ENCODE measurements at places on chromosomes 2 and 18.

- no peak for DNase-seq
These were observed 272.3 kb upstream of the COL3A1 start for GRCh38 chr2:188701836-188702235.

DNA sequence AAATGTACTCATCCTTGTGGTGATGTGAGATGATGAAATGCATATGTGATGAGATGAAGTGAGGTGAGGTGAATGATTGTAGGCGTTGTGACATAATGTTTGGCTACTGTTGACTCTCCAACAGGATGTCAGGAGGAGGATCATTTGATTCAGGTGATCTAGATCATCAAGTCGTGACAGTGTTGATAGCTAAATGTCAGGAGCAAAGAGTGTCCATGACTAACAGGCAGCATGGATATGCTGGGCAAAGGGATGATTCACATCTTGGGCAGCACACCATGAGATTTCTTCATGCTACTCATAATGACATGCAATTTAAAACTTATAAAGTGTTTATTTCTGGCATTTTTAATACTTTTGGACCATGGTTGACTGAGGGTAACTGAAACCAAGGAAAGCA is 40.2 kb upstream of the UBXN4 start:
- no peak for DNase-seq

- no peak for DNase-seq
These were observed 39.6 kb upstream of the SERPINE2 start for GRCh38 chr2:224078656-224079055.

DNA sequence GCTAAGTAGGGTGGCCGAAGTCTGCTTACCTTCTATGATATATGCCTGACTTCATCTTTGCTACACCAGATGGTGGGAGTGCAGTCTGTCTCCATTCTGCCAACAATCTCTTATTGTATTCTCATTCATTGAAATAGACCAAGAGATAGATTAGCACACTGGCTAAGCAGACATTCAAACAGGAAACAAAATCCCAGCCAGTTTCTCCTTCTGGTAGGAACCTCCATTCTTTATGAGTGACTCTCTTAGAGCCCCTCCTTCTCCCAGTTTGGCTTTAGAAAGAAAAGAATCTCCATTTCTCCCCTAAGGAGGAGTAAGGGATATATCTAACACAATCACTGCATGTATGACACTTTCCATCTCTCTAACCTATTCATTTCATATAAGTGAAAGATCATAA is 118.9 kb upstream of the COL5A2 start:
- no peak for DNase-seq

DNA sequence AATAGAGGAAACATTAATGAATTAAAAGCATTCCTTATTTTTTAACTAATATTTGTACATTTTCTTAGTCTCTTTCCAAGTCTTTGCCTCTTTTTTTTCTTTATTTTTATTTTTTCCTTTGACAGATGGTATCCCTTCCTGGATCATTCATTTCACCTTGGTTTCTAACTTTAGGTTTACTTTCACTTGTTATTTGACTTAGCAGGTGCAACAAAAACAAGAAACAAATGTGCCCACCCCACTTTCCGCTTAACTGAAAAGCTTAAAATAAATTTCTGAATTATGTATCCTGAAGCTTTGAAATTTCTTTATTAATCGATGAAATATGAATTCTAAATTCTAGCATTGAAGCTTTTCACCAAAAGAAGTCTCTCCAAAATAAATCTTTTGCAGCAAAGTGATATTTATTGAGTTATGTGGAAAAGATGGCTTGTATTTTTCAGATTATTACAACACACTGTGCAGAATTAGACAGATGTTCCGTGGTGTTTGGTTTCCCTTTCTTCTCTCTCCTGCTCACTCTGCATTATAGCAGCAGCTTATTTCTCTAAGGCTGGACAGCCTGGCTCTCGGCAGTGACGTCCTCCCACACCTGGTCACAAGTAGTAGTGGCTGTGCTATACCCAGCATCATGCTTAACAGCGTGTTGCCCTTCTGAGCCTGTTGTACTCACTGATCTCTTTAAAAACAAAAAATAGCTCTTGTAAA is 99.1 kb upstream of the ZNF397 start:
- no peak for DNase-seq

DNA sequence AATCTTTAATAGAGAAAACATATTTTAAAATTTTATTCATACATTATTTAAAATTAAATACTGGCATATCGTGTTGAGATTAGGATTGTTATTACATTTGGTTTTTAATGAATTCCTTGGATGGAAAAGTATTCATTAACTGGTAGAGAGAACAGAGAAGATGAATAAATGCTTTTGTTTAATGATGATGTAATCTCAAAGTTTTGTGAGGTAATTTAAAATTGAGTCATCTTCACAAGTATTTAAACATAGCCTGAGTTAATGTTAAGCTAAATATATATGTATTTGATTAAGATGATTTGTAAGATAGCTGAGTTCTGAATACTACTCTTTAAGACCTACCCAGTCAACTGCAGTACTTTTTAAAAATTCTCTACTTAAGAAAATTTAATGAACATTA is 713.4 kb upstream of the VRK2 start:
- DNase-seq = no peak

GRCh38 chr2:128979182-128979581 is 660.5 kb upstream of the HS6ST1 start:
- DNase-seq = no peak

DNA sequence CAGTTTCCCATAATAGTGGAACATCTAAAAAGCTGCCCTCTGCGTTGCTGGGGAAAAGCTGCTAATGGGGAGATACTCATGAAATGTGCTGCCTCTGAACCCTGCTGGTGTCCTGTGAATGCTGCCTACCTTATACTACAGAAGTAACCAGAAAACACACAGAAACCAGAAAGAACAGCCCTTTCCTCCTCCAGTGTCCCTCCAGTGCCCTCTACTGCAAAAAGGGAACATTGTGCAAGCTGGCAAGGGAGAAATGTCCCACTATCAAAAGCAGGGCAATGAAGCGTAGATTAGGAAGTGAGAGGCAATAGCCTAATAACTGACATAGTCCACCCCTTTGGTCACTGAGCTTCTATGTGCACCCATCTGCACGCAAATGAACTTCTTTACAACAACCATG is 162.7 kb upstream of the ETAA1 start:
- DNase-seq = no peak

DNA sequence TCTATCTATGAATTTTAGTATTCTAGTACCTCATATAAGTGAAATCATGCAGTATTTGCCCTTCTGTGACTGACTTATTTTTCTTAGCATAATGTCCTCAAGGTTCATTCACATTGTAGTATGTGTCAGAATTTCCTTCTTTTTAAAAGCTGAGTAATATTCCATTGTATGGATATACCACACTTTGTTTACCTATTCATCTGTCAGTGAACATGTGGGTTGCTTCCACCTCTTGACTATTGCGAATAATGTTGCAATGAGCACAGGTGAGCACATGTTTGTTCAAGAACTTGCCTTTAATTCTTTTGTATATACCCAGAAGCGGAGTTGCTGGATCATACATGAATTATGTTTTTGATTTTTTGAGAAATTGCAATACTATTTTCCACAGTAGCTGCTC is 187.4 kb upstream of the RBMS1 start:
- DNase-seq = no peak

DNA sequence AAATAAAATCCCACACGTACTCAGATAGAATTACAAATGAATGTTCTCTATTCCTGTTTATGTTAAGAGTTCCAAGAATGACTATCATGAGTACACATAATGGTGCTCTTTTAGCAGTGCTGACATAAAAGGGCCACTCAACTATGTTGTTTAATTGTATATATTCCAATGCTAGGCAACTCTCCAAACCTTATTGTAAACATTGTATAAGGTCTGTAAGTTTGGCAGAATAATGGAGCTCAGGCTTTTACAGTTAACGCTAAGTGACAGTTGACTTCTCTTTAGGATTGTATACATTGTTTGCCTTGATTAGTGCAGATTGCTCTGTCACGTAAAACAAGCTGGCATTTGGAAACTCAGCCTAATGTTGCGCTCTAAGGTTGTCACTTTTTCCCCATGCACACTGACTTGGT is 20.8 kb downstream of the RBMS1 start:
- DNase-seq = no peak

GRCh38 chr2:222058819-222059445 is 239.9 kb downstream of the PAX3 start:
- DNase-seq = no peak

DNA sequence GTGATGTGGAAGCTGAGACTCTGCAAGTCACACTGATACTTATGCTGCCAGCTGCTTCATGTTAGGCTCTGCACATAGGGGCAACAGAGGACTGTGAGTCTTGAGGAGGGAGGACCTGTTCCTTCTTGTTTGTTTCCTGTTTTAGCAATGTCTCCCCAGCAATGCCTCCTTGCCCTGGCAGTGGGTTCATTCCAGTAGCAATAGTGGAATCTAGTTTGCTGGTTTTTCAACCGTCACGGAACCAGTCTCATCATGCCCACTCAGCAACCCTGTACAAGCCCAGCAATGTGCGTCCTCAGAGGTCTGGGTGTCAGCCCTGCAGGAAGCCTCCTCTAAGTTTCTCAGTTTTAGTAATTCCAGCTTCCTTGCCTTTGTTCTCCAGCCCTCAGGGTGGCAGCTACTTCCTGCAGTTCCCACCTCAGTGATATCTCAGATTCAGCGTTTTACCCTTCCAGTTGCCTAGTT is 20.5 kb upstream of the ITGB6 start:
- DNase-seq = no peak

GRCh38 chr18:11368020-11368419 is 218.7 kb upstream of the PIEZO2 start:
- no peak for DNase-seq

DNA sequence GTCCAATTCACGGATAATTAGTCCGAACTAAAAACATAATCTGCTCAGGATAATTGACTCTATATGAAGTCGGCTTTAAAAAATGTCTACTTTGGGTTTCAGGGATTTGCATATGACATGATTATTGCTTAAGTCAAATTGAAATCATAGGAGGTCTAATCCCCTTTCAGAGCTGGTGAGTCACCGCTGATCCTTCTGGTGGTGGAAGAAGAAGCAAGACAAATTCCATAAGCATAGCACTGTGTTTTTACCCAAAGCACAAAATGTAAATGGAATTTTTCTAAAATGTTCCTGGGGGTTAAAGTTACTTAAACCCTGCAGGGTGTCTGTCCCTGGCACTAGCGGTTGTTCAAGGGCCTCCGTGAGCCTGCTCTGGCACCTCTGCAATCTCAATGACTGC is 460.2 kb downstream of the LRATD1 start:
- DNase-seq = no peak

DNA sequence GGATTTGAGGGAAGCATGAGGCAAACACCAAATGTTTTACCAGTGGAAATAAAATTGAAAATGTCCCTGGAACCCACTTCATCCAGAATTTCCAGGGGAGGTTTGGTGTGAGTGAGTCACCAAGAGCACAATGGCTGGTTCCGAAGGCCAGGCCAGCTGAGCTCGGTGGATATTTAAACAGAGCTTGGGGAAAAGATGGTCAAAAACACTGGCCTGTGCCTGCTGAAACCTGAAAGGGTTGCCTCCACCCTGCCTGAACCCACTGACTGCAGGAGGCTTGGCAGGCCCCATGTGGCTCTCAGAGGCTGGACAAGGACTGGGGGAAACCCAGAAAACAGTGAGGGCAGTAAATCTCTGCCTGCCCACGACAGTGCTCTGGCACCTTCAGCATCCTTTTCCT is 93.9 kb downstream of the TTC32 start:
- DNase-seq = no peak

GRCh38 chr2:68620772-68621171 is 22.6 kb upstream of the PROKR1 start:
- DNase-seq = no peak

Data from stimulated activated naive B cell treated with anti-CD40 and anti-IgM and Interleukin-4, amounts not matched to agents 10 μg/mL and 1 μg/mL and 100 μg/mL, for 72 hours (primary cell).